Natural killer cell treated with Interleukin-12 subunit alpha and Interleukin-12 subunit beta and Interleukin-15 and Interleukin-18, amount 100 ng/mL, for 72 hours (primary cell): ENCODE measurements at places on chromosomes 1 and 21.
A peak's percentile ranks its signal among the peaks of the same experiment; 100 is the strongest.

DNA sequence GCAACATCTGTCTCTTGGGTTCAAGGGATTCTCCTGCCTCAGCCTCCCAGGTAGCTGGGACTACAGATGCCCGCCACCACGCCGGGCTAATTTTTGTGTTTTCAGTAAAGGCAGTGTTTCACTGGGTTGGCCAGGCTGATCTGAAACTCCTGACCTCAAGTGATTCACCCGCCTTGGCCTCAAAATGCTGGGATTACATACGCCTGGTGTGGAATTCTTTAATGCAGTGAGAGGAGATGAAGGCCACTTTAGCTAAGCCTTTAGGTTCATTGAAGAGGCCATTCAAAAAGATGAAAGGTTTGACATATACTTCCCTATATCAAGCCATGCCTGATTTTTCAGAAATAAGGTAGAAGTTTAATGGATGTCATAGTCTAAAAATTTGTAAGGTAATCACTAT, 162.7 kb downstream of the ST6GALNAC3 start:
- no peak for DNase-seq

- no peak for DNase-seq
Observed at GRCh38 chr1:29436181-29436785, 200.0 kb downstream of the PTPRU start.

- DNase-seq, result no peak
Observed at GRCh38 chr1:68808351-68808750, 311.5 kb upstream of the DEPDC1 start.

DNA sequence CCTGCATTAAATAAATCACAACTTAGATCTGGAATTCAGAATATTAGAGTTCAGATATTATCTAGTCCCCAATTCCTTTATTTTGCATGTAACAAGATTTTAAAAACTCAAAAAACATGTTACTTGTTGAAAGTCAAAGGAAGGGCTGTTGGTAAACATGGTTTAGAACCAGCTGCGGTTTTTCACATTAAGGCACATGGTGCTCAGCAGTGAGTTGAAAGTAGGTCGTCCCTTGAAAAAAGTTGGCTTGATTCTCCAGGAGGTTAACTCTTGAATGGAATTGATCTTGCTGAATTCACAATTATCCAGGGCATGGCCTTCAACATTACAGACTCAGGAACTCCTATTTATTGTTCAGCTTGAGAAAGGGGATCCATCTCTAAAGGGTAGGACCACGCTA, 277.1 kb upstream of the DUSP10 start:
- DNase-seq, result no peak

DNA sequence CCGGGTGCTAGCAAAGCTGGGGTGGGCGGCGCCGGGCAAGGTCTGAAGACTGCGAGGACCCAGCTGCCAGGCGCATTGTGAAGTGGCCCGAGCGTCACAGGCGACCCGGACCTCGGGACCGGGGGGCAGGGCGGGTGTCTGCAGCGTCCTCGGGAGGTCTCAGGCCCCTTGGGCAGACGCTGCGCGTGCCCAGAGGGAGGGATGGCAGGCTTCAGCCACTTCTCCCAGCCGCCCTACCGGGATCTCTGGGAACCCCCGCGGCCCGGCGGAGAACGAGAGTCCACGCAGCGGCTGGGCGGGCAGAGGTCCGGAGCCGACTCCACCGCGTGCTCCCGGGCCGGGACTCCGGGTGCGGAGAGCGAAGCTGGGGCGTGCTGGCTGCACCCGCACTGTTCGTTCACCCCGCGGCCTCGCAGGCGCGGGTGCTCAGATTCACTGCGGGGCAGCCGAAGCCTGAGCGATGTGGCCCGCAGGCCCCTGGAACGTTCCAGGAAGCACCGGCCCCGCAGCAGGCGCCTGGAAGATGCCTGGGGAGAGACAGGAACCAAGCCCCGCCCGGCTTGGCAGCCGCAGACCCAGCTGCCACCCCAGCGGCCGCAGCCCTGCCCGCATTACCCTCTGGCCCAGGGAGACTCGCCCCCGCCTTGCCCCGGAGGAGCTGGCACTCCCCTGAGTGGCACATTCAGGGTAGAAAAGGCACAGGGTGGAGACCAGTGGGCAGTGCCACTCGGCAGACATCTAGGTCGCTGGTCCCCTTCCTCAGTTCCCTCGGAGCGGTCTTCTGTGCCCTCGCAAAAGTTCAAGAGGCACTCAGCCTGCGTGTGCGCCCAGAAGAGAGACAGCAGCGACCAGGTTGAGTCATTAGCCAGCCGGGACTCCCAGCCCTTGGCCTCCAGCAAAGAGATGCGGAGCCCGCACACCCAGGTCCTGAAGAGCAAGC, at the start of gene CCDC185:
Gene CCDC185 (plus strand): TSS at position 141 of the 940 bp plus-strand sequence. CDS start 61 bp downstream, at position 202.
- no peak for DNase-seq

DNA sequence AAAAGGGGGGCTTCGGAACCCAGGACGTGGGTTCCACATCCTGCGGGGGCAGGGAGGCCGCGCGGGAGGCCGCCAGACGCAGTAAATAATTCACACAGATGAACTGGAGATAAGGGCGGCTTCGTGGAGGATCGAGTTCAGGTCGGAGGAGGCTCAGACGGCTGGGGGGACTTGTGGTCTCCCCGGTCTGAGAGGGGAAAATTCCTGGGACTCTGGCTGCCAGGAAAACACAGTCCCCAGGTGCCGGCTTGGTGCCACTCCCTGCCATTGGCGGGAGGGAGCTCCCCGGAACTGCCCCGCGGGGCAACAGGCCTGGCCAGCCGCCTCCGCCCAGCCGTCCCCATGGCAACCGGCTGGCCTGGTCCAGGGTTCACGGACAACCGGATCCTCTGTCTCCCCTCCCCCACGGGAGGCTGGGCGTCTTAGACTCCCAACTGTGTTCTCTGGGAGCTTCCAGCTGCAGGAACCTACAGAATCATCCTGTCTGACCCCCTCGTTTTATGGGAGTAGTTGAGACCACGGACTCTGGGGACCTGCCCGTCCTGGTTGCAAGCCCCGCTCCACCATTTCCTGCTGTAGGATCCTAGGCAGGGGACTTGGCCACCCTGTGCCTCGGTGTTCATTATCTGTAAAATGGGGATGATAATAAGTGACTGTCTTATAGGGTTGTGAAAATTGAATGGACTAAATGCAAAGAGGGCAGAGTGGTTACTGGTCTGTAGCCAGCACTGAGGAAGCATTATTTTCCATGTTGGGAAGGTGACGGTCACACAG, 9.6 kb downstream of the CAMK2N1 start:
- DNase-seq, result no peak

- no peak for DNase-seq
Observed at GRCh38 chr1:161367684-161368400, at the start of gene CFAP126. CFAP126 (minus strand) TSS chr1:161367876; CDS start chr1:161367868, 8 bp downstream.

GRCh38 chr1:221576268-221576667, 165.6 kb downstream of the DUSP10 start:
- no peak for DNase-seq

DNA sequence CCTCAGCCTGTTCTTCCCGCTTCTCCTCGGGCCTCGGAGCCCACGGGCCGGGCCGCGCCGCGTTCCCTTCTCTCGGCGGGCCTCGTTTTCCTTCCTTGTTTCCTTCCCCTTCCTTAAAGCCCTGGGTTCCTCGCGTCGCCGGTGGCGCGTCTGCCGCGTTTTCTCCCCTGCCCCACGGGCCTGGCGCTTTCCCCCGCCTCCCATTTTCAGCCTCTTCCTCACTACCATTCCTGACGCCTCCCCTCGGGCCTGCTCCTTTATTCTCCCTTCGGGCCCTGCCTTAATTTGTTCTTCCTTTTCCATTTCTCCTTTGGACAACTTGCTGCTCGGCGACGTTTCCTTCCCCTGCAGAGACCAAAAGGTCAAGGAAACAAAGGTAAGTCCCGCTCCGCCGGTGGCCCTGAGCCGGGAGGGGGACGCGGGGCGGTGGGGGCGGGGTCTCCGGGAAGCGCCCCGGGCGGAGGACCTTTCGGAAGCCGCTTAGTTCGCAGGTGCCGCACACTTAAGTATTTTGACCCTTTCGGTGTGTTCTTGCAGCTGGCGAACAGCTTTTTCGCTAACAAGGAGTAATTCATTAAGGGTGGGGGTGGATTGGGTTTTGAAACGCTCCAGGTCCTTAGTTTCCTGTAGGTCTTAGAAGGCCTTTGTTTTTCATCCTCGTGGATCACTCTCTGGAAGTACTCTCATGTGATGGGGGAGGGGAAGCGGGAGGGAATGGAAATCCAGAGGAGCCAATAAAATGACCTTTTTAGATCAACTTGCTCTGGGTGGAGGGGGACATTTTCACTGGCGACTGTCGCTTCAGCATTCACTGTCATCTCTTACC, 780 bp downstream of the YTHDF2 start:
- peak; percentile 61 for DNase-seq

GRCh38 chr1:154874465-154874864, 4.4 kb upstream of the KCNN3 start:
- DNase-seq, result no peak

DNA sequence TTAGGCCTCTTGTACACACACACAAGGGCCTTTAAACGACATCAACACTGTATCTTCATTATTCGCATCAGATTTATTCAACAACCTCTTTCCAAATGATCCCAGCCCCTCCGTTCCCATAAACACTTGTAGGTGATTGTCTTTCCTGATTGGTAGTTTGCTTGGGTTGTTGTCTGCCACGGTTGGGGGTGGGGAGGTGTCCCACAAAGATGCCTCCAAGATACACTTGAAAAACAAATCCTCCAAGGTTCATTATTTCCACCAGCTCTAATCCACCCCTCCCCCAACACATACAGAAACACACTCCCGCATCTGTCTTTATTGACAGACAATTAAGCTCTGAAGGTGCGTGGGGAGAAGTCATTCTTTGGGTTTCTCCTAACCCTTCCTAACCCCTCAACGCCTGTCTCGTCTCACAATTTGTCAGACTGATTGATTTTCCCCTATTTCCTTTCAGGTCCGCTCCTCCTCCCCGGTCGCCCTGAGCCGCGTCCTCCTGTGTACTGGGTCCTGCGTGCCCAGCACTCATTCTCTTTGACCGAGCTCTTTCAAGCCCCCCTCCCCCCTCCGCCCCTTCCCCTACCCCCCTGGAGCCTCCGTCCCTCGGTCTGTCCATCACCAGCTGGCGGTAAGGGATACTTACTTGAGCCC, 1.4 kb downstream of the WDR26 start:
- no peak for DNase-seq

DNA sequence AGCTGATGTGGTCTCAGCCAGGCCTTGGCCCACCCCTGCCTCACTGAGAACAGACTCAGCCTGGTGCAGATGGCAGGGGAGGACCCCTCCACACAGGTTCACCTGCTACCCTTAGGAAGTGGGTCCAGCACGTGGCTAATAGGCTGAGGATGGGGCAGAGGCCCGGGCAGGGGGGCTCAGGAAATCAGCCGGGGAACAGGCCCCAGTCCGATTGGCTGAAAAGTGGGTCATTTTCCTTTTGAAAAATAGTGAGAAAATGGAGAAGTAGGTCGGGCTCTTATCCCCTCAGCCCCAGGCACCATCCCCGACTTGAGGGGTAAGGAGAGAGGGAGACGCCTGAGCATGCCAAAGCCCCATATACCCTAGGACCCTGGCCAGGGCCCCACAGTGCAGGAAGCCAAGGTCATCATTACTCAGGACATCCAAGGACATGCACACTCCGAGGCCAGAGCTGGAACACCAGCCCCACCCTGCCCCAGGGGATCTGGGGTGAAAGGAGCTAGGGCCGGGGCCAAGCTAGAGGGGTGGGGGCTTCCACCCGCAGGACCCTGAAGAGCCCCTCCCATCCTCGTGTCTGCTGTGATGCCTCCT, 11.0 kb downstream of the DLGAP3 start:
- DNase-seq, result no peak

- DNase-seq, result no peak
Observed at GRCh38 chr1:21669258-21670058, at the start of gene RAP1GAP. RAP1GAP (minus strand) TSS chr1:21669357; CDS start chr1:21620032, 49,325 bp downstream.

DNA sequence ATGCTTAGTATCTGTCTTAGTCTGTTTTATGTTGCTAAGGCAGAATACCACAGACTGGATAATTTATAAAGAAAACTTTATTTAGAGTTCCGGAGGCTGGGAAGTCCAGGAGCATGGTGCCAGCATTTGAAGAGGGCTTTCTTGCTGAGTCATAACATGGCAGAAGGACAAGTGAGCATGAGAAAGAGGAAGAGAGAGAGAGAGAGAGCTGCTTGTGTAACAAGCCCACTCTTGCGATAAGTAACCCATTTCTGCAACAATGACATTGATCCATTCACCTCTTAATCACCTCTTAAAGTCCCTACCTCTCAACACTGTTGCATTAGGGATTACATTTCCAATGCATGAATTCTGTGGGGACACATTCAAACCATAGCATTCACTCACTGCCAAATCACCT, 11.7 kb upstream of the MYOCOS start:
- DNase-seq, result no peak

- no peak for DNase-seq
Observed at GRCh38 chr1:19597496-19598309, 46.4 kb upstream of the NBL1 start.

GRCh38 chr1:180548686-180549317, 10.0 kb upstream of the OVAAL start:
- DNase-seq, result no peak

- no peak for DNase-seq
Observed at GRCh38 chr21:27400045-27400444, 433.2 kb upstream of the ADAMTS5 start.

GRCh38 chr1:165840423-165840822, 13.0 kb downstream of the UCK2 start:
- DNase-seq, result no peak

DNA sequence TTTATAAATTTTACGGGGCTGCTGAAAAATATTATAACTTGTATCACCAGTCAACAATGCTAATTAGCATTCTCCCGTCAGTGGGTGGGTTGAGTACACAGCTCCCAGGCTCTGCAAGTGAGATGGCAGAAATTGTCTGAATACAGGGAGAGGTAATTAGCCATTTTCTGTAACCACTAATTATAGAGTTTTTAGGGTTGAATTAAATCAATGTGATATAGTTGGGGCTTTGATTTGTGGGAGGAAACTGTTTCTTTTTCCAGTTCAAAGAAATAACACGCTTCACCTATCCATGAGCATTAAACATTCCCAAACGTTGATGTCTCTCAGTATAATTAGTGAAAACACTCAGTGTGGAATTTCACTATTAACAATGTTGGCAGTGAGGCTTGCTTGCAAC, 1.5 kb downstream of the VANGL1 start:
- no peak for DNase-seq

- DNase-seq, result no peak
Observed at GRCh38 chr1:165843304-165843703, 15.9 kb downstream of the UCK2 start.

DNA sequence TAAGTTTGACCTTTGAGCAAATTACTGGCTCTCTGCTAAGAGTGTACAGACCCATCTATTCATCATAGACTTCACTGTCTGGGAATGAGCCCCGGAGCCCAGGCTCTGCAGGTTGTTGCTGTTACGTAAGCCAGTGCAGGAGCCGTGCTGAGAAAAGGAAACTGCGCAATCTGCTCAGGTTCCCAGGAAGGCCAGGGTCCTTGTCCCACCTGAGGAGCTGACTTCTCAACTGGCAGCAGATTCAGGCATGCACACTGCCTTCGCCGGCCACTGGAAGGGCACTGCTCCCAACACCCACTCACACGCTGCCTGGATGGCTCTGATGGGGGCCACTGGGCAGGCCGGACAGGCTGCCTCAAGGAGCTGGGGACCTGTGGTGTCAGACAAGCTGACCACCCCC, 19.5 kb downstream of the RCAN1 start:
- no peak for DNase-seq

DNA sequence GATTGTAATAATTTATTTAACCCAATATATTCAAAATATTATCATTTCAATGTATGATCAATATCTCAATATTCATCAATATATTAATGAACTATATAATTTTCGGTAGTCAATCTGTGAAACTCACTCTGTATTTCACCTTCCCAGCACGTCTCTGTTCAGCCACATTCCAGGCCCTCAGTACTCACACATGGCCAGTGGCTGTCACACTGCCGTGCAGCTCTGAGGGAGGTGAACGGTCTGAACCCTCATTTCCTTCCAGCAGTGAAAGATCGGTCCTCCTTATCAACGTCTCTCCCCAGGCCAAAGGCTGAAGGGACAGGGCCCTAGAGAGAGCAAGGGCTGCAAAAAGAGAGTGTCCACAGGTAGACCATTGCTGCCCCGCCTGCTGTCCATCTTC, 39.5 kb upstream of the ZNF124 start:
- no peak for DNase-seq
